Fibroblast of skin of right quadriceps (primary cell): ENCODE measurements at places on chromosomes 6 and 20.

DNA sequence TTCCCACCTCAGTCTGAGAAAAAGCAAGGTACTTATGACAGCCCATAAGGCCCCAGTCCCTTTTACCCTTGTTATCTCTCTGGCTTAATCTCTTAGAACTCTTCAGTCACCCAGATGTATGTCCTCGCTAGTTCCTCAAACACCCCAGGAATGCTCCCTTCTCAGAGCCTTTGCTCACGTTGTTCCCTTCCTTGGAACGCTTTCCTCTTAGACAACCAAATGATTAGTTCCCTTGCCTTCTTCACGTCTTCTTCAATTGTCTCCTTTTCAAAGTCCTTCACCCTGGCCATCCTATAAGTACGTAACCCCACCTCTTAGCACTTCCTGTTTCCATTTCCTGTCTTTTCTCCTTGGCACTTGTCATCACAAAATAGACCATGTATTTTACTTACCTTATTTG is 1.1 kb upstream of the APOBEC2 start:
- no peak for DNase-seq

- no peak for DNase-seq
Observed at GRCh38 chr20:53841741-53842140, 228.7 kb downstream of the BCAS1 start.

GRCh38 chr20:34437330-34437986 is 74.4 kb downstream of the ITCH start:
- DNase-seq, result peak; percentile 36

- no peak for DNase-seq
Observed at GRCh38 chr6:112795316-112795715, 448.2 kb downstream of the RFPL4B start.

GRCh38 chr6:138586638-138587037 is 87.3 kb upstream of the NHSL1 start:
- no peak for DNase-seq

- DNase-seq, result peak; percentile 49
Observed at GRCh38 chr6:80771941-80772340, 665.5 kb downstream of the BCKDHB start.

DNA sequence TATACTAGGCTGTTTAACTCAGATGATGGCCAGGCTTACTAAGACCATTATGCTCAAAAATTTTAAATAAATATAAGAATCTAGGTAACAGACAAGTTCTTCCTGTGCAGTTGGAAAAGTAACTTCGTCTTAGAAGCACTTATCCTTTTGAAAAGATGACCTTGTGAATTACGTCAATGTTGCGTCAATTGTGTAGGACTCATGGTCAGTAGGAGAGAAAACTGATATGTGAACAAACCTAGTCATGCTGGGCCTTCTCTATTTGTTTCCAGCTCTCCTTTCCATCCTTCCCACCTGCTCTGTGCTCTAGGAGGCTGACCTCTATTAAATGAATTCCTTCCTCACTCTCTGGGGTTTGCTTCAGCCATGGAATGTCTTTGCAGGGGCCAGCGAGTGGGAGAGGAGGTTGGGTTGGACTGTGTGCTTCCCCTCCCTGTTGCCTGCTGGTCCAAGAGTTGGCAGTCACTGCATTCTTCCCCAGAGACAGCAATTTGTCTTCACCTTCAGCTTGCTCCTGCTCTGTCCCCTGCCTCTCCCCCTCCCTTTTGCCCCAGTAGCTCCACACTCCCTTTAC is 128.0 kb upstream of the TNFAIP3 start:
- DNase-seq, result no peak

- DNase-seq, result peak; percentile 68
Observed at GRCh38 chr6:107656401-107656800, 166.5 kb downstream of the SOBP start.
